Heart left ventricle (tissue), 16 donors: ENCODE measurements at places on chromosomes 13 and 19. TPM values are rescaled to one million over a fixed set of nuclear protein-coding genes. Genes with fewer than 3 reads are reported as not detected.

Gene JUNB
- 125 TPM for total RNA-seq

Gene CCDC61
- total RNA-seq, result 4.6 TPM

Gene ADM5
- 0.88 TPM for total RNA-seq

Gene IGFL3
- not detected for total RNA-seq

Gene CRTC1
- 9.6 TPM for total RNA-seq

Gene IGFL2
- total RNA-seq, result not detected

Gene NFIX
- 81.4 TPM for total RNA-seq

Gene GAMT
- total RNA-seq, result 167 TPM

- H3K27ac ChIP-seq, result no peak overlapping the region
- no peaks in the 10 kb centered on the region for H3K36me3 ChIP-seq
- H3K4me1 ChIP-seq, result no peaks in the 10 kb centered on the region
Measured at GRCh38 chr13:36082806-36083205, 48.4 kb downstream of the DCLK1 start.

DNA sequence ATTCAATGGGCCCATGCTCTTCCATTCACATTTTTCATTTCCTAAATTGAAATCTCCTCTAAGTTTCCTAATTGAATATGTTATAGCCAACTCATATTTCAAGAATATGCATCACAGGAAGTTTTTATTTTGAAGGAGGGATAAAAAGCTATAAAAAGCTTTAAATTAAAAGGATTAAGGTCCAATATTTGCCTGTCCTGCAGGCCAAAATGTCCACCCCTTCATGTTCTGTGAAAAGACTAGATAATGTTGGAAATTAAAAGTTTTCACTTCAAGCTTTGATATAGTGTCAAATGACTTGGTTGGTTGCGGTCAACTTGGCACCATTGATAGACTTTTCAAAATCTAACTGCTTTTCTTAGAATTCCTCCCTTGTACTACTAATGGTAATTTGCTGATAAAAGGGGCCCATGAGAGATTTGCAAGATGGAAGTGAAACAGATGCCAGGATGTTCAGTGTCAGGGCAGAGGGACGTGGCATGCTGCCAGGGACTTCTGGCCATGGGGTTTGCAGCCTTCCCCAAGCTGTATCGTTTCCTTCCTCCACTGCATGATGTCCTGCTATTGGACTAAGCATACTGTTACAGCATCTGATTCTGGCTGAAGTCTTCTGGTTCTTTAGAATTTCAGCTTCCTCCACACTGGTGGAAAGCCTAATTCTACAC, 547.3 kb upstream of the MIR17HG start:
- no peak overlapping the region for H3K27ac ChIP-seq
- H3K27me3 ChIP-seq, result no peaks in the 10 kb centered on the region
- no peak overlapping the region for H3K4me3 ChIP-seq
- H3K36me3 ChIP-seq, result no peaks in the 10 kb centered on the region
- DNase-seq, result peak; percentile 68

DNA sequence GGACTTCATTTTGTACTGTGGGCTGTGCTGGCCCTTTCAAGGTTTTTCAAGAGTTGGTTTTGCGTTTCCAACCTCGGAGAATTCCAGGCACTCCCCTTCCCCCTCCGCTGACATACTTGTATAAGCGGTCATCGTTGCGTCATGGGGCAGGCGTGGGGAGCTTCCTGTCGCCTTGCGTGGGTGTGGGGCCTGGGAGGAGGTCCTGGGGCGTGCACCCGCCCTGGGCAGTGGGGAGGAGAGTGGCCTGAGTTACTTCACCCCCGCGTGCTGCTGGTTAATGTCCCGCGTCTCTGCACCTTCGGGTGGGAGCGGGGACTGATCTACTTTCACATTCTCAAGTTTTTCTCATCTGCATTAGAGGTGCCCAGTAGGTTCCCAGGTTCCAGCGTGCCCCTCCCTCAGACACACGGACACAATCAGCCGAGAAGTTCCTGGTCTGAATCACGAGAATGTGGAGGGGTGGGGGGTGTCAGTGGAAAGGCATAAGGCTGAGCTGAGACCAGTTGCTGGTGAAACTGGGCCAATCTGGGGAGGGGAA, 4.1 kb downstream of the IER2 start:
- no peaks in the 10 kb centered on the region for H3K27me3 ChIP-seq
- peak; percentile 95 for DNase-seq
- peak overlapping the region; percentile 95 for H3K4me3 ChIP-seq
- H3K4me1 ChIP-seq, result peaks cover 29% of the 10 kb centered on the region
- H3K36me3 ChIP-seq, result no peaks in the 10 kb centered on the region

DNA sequence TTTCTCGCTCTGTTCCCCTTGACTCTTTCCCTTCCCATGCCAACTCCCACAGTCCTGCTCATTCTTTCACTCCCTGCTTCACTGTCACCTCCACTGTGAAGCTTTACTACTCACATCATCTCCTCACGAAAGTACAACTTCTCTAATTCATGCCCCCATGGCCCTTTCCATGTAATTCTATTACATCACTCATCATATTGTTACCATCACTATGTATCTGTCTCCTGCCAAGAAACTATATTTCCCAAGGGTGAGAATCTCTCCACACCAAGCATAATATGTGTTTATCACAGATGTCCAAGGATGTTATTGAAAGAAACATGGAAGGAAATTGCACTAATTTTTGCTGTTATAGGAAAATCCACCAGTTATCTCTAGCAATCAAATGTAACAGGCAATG, 37.2 kb upstream of the LRCH1 start:
- H3K27me3 ChIP-seq, result no peaks in the 10 kb centered on the region
- no peaks in the 10 kb centered on the region for H3K36me3 ChIP-seq
- H3K4me1 ChIP-seq, result no peaks in the 10 kb centered on the region
- no peak for DNase-seq

DNA sequence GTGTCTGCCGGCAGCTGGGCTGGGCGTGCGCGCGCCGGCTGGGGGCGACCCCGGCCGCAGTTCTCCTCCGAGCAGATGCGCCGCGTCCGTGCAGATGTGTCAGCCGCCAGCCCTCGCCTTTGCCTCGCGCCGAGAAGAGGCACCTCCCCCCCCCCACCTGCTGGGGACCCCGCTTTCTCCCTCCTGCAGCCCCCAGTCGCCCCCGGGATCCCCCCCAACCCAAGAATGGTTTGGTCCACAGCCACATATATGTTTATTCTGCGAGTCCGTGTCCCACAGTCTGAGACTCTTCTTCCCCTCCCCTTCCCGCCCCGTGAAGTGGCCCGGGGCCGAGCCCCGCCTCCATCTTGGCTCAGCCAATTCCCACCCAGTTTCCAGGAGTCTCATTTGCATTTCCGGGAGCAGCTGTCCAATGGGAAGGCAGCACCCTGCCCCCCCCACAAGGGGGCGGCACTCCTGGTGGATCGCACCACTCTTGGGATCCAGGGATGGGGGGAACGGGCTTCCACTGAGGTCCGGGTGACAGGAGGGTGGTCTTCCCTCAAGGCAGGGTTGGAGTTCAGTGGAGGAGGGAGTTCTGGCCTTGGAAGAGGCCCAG, 8.6 kb downstream of the ISOC2 start:
- H3K4me3 ChIP-seq, result peak overlapping the region; percentile 21
- H3K4me1 ChIP-seq, result peaks cover 11% of the 10 kb centered on the region
- peaks cover 18% of the 10 kb centered on the region for H3K27me3 ChIP-seq
- peak; percentile 69 for DNase-seq

GRCh38 chr13:113874579-113875428, 10.9 kb upstream of the GAS6 start:
- no peaks in the 10 kb centered on the region for H3K36me3 ChIP-seq
- no peak overlapping the region for H3K4me3 ChIP-seq
- no peak for DNase-seq

DNA sequence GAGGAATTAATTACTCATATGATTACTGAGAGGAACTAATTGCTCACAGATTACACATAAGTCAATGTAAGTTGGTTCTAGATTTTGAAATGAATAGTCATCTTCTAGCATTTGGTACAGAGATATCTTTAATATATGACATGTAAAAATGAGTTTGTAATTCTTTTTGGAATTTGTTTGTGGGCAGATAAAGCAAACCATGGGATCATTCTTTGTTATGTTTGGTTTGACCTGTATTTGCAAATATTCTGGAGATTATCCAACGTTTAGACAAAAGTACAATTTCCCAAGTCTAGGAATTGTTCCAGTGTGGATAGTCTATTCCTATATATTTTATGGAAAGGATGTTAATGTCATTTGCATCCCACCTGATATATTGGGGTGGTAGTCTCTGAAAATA, 309.6 kb upstream of the EDNRB start:
- no peaks in the 10 kb centered on the region for H3K4me1 ChIP-seq
- DNase-seq, result no peak
- no peaks in the 10 kb centered on the region for H3K36me3 ChIP-seq
- H3K4me3 ChIP-seq, result no peak overlapping the region
- no peak overlapping the region for H3K27ac ChIP-seq
- no peaks in the 10 kb centered on the region for H3K27me3 ChIP-seq

DNA sequence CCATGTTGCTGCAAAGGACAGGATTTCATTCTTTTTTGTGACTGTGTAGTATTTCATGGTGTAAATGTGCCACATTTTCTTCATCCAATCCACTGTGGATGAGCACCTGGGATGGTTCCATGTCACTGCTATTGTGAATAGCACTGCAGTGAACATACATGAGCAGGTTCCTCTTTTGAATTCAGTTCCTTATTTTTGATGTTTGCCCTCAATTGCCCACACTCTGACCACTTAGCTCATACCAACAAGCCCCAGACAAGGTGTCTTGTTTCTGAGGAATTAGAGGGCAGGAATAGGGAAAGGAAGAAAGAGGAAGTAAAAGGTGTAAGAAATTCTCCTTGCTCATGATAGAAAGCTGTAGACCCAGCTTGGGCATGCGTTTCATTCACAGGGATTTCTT, 244.2 kb upstream of the ZNF507 start:
- H3K27me3 ChIP-seq, result no peaks in the 10 kb centered on the region
- H3K4me3 ChIP-seq, result no peak overlapping the region
- no peak overlapping the region for H3K27ac ChIP-seq
- H3K36me3 ChIP-seq, result no peaks in the 10 kb centered on the region

DNA sequence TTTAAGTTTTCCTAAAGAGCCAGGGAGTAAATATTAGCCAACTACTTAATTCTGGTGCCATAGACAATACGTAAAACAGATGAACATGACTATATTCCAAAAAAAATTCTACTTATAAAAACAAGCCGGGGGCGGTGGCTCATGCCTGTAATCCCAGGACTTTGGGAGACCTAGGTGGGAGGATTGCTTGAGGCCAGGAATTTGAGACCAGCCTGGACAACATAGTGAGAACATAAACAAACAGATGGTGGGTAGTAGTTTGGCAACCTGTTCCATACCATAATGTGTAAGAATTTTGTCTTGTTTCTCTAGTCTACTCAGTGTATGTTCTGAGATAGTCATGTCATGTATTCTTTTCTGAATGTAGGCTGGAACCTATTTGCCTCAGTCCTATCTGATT, 25.4 kb downstream of the ITM2B start:
- no peaks in the 10 kb centered on the region for H3K36me3 ChIP-seq
- DNase-seq, result no peak
- peaks cover 32% of the 10 kb centered on the region for H3K4me1 ChIP-seq
- no peak overlapping the region for H3K4me3 ChIP-seq

DNA sequence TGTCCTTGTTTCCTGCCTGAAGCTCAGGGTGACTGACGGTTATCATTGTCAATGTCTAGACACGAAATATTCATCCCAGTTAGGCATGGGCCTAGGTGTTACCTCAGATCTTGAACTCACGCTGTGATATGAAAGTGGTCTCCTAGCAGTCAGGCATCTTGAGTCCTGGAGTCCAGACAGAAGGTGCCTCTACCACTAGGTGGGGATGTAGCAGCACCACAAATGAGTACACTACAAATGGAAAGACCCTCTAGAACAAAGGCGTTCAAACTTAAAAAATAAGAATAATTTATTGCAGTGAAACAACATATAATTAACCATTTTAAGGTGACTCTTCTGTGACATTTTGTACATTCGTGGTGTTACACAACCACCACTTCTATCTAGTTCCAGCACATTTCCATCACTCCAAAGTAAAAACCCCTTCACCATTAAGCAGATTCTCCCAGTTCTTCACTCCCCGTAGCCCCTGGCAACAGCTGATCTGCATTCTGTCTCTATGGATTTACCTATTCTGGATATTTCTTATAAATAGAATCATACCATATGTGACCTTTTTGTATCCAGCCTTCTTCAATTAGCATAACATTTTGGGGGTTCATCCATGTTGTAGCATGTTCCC, 11.9 kb upstream of the FRY start:
- H3K4me1 ChIP-seq, result peaks cover 33% of the 10 kb centered on the region
- H3K27me3 ChIP-seq, result no peaks in the 10 kb centered on the region
- peak; percentile 37 for DNase-seq

DNA sequence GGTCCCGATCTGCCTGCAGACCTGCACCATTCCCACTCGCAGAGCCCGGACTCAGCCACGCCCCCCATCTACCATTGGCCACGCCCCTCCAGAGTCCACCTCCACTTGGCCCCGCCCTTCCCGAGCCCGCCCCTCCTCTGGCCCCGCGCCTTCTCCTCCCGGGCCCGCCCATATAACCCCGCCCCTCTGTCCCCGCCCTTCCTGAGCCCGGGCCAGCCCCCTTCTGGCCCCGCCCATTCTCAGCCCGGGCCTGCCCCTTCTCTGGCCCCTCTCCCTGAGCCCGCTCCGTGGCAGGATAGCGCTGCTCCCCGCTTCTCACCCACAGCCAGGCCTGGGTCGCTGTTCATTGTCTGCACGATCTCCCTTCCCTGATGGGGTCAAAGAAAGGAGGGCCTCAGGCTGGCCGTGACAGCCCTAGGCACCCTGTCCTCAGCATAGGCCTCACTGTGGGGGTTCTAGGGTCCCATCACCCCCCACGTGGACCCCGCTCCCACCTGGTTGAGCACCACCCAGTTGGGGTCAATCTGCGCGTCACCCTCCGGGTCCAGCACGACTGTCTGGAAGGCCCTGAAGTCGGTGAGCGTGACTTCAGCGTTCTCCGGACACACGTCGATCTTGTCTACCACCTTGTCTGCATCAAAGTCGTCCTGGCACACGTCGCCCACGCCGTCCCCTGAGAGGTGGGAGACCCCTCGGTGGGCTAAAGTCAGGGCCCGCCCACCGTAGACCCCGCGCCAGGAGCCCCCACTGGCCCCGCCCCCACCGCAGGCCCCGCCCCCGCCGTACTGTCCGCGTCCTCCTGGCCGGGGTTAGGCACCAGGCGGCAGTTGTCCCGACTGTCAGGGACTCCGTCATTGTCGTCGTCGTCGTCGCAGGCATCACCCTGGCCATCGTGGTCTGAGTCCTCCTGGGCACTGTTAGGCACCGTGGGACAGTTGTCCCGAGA, 5.7 kb downstream of the COMP start:
- DNase-seq, result peak; percentile 69
- H3K27me3 ChIP-seq, result peaks cover 47% of the 10 kb centered on the region
- no peak overlapping the region for H3K27ac ChIP-seq

- no peak overlapping the region for H3K27ac ChIP-seq
- H3K4me3 ChIP-seq, result peak overlapping the region; percentile 76
- H3K4me1 ChIP-seq, result peaks cover 19% of the 10 kb centered on the region
- peak; percentile 52 for DNase-seq
Measured at GRCh38 chr19:48737360-48737998, 2.9 kb downstream of the RASIP1 start.

- H3K27me3 ChIP-seq, result no peaks in the 10 kb centered on the region
- H3K27ac ChIP-seq, result no peak overlapping the region
- DNase-seq, result no peak
- H3K4me1 ChIP-seq, result no peaks in the 10 kb centered on the region
- H3K36me3 ChIP-seq, result peaks cover 74% of the 10 kb centered on the region
Measured at GRCh38 chr19:14097532-14098151, 7.1 kb upstream of the SAMD1 start.

- H3K4me3 ChIP-seq, result no peak overlapping the region
- H3K27ac ChIP-seq, result no peak overlapping the region
- no peaks in the 10 kb centered on the region for H3K27me3 ChIP-seq
- H3K4me1 ChIP-seq, result no peaks in the 10 kb centered on the region
- no peak for DNase-seq
Measured at GRCh38 chr13:79190932-79191331, 215.1 kb downstream of the RBM26 start.

GRCh38 chr13:23866420-23867026, 22.7 kb downstream of the MIPEP start:
- no peaks in the 10 kb centered on the region for H3K4me1 ChIP-seq
- no peak overlapping the region for H3K4me3 ChIP-seq
- DNase-seq, result no peak
- H3K36me3 ChIP-seq, result no peaks in the 10 kb centered on the region
- no peak overlapping the region for H3K27ac ChIP-seq
